Globus pallidus (tissue), 1 donor: ENCODE measurements at places on chromosomes 16 and 17.
A peak's percentile ranks its signal among the peaks of the same experiment; 100 is the strongest.

GRCh38 chr16:27436065-27436464 is 34.1 kb downstream of the IL21R start:
- no peak for DNase-seq

DNA sequence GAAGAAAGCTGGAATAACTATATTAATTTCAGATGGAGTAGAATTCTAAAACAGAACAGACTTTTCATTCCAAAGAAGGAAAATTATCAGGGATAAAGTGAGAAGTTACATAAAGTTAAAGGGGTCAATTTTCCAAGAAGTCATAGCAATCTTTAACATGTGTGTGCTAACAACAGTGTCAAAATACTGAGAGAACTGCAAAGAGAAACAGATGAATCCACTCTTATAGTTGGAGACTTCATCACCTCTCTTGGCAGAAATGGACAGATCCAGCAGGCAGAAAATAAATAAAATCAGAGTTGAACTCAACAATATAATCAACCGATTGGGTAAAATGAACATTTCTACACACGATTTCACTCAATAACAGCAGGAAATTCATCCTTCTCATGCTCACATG is 5.4 kb downstream of the ABCA9 start:
- DNase-seq = no peak

- peak; percentile 75 for DNase-seq
Measured at GRCh38 chr16:2032285-2033056, 5.8 kb downstream of the NHERF2 start.

- no peak for DNase-seq
Measured at GRCh38 chr17:39928858-39929645, 1.5 kb downstream of the LRRC3C start.

- DNase-seq = peak; percentile 87
Measured at GRCh38 chr17:1627982-1628855, at the start of gene SLC43A2. Gene SLC43A2, minus strand, starts transcription at chr17:1628834. Its CDS starts 960 bp downstream, at chr17:1627874.

GRCh38 chr17:4838309-4838785 is 5.2 kb downstream of the MINK1 start:
- no peak for DNase-seq

GRCh38 chr16:82630219-82630618 is 3.5 kb downstream of the CDH13 start:
- DNase-seq = no peak

DNA sequence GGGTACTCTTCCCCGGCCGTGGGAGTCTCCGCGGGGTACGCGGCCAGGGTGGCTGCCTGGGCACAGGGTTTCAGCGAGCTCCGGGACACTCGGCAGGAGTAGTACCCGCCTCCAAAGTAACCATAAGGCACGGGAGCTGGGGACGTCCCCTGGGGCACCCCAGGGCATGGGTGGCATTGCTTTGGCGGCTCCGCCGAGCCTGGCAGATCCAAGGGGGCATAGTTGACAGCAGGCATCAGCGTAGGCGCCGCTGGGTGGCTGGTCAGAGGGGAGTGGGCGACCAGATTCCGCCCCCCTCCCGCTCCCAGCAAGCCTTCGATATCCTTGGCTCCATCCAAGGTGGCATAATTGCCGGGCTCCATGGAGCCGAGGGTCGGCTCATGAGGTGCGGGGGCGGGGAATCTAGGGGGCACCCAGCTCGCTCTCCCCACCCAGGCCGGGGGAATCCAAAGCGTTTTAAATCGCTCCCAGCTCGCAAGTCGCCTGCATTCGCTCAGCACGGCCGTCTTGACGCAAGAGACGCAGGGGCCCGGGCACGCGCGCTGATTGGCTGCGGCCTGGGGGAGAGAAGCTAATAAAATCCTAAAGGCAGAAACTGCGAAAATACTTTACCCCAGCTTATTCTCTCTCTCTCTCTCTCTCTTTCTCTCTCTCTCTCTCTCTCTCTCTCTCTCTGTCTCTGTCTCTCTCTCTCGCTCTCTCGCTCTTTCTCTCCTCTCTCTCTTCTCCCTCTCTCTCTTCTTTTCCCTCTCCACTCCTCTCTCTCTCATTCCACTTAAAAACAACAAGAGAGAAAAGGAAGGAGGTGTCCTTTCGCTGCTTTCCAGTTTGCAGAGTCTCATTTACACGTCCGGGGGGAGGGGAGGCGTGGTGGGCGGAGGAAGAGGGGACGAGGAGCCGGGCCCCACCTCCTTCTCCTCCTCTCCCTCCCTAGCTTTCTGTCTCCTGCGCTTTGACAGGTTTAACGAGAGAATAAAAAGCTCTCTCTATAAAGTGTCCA is at the start of gene HOXB13:
TSS of gene HOXB13 (minus strand) at position 519 of the 1,000 bp plus-strand sequence. CDS start at position 362, 157 bp downstream.
- no peak for DNase-seq

DNA sequence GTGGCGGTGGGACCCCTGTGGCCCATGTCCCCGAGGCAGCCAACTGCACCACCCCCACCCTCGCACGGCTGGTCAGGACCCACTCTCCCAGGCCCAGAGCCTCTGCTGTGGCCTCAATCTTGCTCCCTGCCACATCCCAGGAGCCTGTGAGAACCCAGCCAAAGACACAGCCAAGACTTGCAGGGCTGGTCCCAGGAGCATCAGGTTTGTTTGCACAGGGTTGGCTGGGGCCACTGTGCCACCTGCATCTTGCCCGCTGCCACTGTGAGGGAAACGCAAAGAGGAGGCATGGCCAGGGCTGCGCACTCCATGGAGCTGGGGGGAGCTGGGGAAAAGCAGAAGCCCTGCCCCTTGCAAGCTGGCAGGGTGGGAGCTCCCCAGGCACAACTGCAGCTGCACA is 92.5 kb downstream of the SSH2 start:
- DNase-seq = no peak

- no peak for DNase-seq
Measured at GRCh38 chr17:4150096-4150495, 7.1 kb downstream of the CYB5D2 start.

- DNase-seq = no peak
Measured at GRCh38 chr16:2709588-2709984, 10.4 kb downstream of the PRSS27 start.

DNA sequence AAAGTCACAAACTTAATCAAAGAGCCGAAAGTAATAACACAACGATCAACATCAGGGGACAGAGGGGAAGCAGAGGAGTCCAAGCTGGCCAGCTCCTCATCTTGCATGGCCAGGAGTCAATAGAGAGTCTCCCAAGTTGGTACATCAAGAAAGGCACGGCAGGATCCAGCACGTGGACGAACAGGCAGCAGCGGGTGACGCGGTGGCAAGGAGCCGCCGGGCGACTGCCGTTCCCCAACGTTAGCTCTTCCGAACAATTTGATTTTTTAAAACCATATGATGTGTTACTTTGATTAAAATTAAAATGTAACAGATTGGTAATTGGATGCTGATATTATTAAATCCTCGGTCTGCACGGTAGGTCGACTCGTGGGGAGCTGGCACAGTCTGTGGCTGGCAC is 81.8 kb upstream of the DOC2B start:
- no peak for DNase-seq

DNA sequence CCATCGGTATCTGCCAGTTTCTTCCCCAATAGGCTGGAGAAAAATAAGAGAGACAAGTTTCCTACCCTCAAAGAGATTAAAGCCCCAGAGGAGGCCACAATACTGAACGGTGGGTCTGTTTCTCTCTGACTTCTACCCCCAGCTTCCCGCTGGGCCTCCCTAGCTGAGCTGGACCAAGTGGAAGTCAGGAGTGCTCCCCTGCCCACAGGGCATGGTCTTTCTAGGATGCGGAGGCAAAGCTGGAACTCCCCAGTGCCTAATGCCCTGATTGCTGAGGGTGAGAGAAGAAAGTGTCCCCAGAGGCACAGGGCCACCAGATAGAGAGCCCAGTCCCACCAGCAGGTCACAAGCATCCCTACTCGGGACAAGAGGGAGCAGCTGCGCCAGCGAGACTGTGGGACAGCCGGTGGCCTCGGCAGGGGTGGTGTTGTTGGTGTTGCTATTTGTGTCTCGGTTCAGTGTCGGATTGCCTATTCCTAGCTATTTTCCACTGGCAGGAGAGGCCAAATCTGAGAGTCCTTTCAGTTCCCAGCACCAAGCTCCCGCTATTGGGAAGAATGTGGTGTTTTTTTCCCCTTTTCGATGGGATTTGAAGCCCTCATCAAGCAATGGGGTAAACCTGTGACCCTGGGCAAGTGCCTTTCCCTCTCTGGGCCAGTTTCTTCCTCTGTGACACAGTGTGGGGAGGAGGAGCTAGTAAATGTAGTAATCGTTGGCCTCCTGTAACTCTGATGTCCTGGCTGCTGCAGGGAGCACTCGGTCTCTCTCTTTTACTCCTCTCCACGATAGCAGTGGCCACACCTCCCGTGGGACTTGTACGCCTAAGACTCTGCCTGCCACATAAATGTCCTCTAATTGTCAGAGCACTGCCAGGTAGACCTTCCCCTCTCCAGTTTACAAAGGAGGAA is 22.5 kb upstream of the TBX2 start:
- DNase-seq = no peak

GRCh38 chr17:32020943-32021614 is 13.9 kb downstream of the LRRC37B start:
- peak; percentile 25 for DNase-seq

- no peak for DNase-seq
Measured at GRCh38 chr16:66044089-66044488, 322.4 kb upstream of the CDH5 start.

GRCh38 chr16:53814801-53815200 is 110.8 kb downstream of the FTO start:
- no peak for DNase-seq

- DNase-seq = no peak
Measured at GRCh38 chr16:64543441-64543840, 578.4 kb downstream of the CDH11 start.

GRCh38 chr16:73179705-73180331 is 131.9 kb upstream of the ZFHX3 start:
- DNase-seq = no peak

- no peak for DNase-seq
Measured at GRCh38 chr16:86631444-86631843, 53.1 kb downstream of the FOXL1 start.

DNA sequence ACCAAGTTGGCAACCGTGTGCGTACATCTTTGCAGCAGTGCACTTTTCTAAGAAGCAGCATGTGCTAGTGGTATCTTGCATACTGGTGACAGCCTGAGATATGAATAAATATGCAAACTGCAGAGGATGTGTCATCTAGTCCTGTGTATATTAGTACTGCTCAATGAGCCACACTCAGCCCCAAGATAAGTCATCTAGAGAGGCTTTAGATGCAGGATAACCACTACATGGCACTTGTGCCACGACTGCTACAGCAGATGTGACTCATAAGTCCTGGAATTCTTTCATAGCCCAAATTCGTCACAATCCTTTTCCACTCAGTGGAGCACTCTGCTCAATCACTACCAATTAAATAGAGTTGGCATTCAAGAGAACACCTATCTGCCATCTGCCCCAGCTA is 171.5 kb downstream of the AXIN2 start:
- no peak for DNase-seq

- DNase-seq = no peak
Measured at GRCh38 chr16:48903039-48903438, 293.1 kb upstream of the N4BP1 start.

GRCh38 chr17:60094754-60095153 is 16.0 kb upstream of the HEATR6 start:
- DNase-seq = no peak

DNA sequence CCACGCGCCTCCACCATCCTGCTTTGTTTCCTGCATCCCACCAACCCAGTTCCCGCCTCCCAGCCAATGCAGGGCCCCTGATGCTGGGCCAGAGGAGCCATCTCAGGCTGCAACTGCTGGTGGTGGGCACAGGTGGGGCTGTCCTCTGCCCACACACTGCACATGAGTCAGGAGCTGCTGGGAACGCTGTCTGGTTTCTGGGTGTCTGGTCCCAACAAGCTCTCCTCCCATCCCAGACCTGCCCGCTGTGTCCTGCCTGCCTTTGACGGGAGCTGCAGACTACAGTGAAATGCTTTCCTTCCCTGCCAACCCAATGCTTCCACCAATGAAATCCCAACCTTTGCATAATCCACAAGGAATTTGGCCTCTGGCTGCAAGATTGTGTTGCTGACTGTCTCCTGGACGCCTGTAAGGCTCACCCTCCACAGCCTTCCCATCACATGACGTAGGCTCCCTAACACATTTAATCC is 98.9 kb downstream of the N4BP1 start:
- DNase-seq = no peak

DNA sequence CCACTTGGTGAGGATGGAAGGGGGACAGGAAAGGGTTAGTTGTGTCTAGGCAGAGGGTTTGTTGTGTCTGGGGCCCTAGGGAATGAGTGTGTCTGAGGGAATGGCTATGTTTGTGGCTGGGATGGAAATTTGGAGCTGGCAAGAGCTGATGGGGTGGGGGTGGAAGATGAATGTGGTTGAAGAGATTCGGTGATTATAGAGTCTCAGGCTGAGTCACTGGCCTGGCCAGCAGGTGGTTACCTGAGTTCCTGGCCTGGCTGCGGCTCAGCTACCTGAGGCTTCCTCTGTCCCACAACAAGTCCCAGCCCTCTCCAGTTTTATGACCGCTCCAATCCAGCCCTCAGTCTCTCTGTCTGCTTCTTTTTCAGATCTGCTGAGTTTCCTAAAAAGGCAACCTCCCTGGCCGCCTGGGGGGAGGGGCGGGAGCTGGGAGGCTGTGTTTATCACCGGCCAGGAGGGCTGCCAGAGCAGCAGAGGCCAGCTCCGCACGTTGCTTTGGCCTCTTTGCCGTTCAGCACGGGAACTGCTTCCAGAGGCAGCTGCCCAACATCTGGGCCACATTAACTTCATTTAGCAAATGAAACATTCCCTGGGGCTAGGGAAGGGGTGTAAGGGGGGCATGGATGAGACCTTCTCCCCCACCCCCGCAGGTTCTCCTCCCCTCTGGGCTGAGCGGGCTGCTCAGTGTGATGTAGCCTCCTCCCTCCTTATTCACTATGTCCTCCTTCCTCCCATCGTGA is 21.8 kb downstream of the ITGB3 start:
- no peak for DNase-seq

- no peak for DNase-seq
Measured at GRCh38 chr17:6052926-6053325, 17.3 kb upstream of the WSCD1 start.

DNA sequence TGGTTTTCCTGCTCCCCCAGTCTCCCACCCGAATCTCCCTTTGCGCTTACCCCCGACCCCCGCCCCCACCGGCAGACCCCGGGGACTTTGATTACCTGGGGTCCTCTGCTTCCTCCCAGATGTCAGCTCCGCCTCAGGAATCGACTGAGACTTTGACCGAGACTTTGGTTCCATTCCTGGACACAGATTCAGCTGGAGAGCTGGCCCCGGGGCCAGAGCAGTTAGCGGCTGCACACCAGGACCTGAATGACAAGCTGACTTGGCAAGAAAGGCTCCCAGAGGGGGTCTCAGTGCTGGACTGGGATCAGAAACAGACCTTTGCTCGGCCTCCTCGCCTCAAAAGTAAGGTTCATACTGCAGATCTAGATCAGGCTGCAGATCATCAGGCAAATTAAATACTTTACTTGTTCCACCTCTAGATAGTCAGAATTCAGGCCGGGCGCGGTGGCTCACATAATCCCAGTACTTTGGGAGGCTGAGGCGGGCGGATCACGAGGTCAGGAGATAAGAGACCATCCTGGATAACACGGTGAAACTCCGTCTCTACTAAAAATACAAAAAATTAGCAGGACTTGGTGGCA is 60.3 kb upstream of the FBXO47 start:
- DNase-seq = no peak

DNA sequence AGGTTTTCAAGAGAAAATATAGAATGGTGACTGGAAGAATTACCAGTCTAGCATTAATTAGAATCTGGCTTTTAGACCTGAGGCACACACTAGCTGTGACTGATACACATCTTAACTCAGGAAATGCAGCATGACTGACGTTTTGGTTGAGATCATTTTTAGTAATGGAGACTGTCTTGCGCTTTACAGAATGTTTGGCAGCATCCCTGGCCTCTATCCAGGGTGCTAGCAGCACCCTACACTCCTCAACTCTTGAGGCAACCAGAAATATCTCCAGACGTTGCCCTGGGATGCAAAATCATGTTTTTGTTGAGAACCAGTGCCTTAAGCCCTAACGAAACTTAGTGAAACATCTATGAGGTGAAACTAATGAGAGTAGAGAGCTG is 109.0 kb downstream of the HS3ST3A1 start:
- no peak for DNase-seq
